Activated CD4-positive, alpha-beta memory T cell treated with anti-CD3 and anti-CD28 coated beads for 36 hours (primary cell): ENCODE measurements at places on chromosomes 4 and X. TPM values are rescaled to one million over a fixed set of nuclear protein-coding genes. Genes with fewer than 3 reads are reported as not detected.

CSAG3 gene
- total RNA-seq = 1.3 TPM

GRCh38 chr4:32031026-32031425 is 1310.9 kb downstream of the PCDH7 start:
- DNase-seq = no peak

DNA sequence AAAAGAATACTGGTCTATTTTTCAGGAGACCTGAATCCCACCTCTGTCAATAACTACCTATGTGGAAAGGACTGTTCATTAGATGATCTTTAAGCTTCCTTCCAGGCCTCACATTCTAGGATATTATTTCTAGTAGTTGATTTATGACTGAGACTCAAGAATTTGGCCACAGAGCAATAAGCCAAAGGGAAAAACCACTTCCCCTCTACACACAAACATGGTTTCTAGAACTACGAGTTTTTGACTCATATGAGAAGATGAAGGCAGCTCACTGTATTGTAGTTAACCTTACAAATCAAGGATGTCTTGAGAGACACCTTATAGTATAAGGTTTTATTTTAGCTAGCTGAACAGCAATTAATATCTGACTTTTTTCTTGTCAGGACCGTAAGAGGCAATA is 36.9 kb upstream of the GDPD2 start:
- no peak for DNase-seq

DNA sequence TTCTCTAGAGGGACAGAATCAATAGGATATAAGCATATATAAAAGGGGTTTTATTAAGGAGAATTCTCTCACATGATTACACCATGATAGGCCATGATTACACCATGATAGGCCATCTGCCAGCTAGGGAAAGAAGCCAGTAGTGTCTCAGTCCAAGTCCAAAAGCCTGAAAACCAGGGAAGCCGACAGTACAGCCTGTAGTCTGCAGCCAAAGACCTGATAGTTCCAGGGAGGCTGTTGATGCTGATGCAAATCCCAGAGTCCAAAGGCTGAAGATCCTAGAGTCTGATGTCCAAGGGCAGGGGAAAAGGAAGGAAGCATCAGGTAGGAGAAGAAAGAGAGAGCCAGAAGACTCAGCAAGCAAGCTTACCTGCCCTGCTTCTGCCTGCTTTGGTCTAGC is 411.3 kb upstream of the EMCN start:
- DNase-seq = no peak

DNA sequence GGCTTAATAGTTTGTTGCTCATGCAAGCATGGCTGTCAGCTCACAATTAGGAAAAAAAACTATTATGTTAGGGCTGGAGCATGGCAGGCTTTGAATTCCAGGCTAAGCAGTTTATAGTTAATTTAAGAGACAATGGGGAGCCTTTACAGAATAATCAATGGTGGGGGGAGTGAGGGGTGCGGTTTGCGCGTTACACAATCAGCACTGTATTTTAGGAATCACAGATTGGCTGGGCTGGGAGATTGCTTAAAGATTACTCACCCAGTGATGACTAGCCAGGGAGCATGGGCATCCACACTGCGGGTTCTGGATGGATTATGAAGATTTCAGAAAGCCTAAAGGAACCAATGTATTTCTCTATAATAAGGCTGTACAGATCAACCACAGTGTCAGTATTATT is 186.6 kb downstream of the SOX3 start:
- DNase-seq = no peak
